A172 (cell line): ENCODE measurements at places on chromosomes 13 and 19. TPM values are rescaled to one million over a fixed set of nuclear protein-coding genes. Genes with fewer than 3 reads are reported as not detected.
A peak's percentile ranks its signal among the peaks of the same experiment; 100 is the strongest.

The PLPP2 gene
- total RNA-seq, result 176 and 203 TPM in 2 replicates

The EFNA2 gene
- 9.1 and 9.9 TPM in 2 replicates for total RNA-seq

DNA sequence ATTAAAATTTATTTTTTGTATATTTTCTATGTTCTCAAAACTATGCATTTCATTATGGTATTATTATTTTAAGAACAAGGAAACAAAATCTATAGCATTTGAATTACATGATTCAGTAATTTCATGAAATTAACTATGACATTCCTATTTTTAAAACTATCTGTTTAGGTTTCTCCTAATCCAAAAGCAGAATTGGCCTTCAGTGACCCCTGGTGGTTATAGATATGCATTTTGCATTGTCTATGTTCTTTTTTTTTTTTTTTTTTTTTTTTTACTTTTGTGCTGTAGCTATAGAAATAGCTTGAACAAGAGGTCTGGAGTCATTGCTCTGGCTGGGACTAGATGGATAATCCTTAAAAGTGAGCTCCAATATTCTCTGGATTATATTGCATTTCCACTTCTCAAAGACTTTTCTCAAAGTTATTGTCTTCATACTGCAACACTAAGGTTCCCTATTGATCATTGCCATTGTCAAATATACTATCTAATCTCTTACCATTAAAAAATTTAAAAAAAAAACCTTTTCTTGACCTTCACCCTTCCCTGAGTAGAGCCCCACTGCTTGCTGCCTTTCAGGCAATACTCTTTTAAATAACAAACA is 15.9 kb upstream of the DNAJC3 start:
- peak; percentile 48 for DNase-seq

GRCh38 chr13:44142941-44143665 is 230.5 kb upstream of the SERP2 start:
- peak; percentile 84 for DNase-seq

GRCh38 chr13:31441800-31442510 is 242.2 kb downstream of the B3GLCT start:
- DNase-seq, result no peak

DNA sequence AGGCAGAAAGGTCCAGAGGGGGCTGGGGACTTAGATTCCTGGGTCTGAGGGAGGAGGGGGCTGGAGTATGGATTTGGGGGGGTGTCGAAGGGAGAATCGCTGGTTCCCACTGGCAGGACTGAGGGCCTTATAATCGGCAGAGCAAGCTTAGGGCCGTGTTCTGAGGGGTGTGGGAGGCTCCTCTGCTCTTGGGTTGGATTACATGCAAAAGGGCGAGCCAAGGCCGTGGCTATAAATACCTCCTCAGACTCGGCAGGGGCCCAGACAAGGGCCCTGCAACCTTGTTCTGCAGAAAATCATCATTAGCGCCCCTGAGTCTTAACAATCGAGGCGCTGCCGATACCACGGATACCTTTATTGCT is 707 bp upstream of the MAMSTR start:
- no peak for DNase-seq

DNA sequence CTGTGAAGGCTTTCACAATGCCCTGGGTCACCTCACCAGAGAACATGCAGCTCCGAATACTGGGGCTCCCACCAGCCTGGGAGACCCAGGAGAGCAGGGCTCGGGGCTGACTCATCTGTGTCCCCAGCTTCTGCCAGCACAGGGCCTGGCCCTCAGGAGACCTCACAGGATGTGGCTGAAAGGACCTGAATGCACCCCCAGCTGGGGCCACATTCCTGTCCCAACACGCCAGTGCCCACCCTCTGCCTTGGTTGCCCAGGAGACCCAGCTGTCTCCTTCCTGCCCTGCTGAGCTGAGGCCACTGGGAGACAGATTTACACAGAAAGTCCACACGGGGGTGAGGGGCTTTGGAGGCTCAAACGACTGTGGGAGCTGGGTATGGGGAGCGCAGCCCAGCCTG is 11.9 kb downstream of the BCAT2 start:
- DNase-seq, result peak; percentile 68
